CD14-positive monocyte (primary cell): ENCODE measurements at places on chromosomes 11 and 22.

GRCh38 chr11:110565357-110566336 is 135.9 kb downstream of the FDX1 start:
- no peak for DNase-seq

GRCh38 chr11:92841719-92842118 is 127.7 kb upstream of the MTNR1B start:
- DNase-seq: no peak

DNA sequence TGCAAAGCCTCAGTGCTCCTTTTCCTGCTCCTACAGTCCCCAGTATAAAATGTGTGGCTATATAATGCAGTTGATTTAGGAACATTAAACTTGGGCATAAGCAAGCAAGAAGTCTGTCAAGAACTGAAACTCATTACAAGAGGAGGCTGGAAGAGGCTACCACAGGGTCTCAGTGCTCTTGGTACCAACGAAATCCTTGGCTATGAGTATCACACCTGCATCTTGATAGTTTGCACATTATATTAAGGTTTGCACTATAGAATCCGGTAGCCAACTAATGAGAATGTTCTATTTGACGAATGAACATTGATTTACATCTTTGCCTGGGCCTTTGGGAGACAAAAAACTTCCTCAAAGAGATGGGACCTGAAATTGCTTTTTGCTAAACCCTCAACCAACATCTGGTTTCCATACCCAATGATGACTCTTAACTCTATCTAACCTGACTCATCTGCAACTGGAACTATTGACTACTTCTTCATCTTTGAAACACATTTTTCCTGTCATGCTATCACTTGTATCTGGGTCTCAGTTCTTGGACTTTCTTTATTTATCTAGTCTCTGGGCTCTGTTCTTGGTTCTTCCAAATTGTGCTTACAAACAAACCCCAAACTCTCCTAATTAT is 207.2 kb upstream of the CTSC start:
- no peak for DNase-seq

DNA sequence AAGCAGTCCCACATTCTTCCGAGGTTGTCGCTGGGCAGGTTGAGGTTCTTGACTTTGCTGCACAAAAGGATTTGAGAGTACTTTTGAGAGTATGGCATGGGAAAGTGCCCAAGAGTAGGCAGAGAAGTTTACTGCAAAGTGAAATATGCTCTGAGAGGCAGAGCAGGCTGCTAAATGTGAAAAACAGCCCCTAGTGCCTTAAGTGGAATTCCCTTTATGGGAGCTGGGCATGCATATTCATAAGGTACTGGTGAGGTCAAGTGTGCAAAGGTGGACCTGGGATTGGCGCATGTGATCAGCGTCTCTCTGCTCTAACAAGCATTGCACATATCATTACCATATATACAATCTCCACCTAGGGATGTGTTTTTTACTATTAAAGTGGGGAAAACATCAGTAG is 12.0 kb upstream of the APOL4 start:
- DNase-seq: no peak

DNA sequence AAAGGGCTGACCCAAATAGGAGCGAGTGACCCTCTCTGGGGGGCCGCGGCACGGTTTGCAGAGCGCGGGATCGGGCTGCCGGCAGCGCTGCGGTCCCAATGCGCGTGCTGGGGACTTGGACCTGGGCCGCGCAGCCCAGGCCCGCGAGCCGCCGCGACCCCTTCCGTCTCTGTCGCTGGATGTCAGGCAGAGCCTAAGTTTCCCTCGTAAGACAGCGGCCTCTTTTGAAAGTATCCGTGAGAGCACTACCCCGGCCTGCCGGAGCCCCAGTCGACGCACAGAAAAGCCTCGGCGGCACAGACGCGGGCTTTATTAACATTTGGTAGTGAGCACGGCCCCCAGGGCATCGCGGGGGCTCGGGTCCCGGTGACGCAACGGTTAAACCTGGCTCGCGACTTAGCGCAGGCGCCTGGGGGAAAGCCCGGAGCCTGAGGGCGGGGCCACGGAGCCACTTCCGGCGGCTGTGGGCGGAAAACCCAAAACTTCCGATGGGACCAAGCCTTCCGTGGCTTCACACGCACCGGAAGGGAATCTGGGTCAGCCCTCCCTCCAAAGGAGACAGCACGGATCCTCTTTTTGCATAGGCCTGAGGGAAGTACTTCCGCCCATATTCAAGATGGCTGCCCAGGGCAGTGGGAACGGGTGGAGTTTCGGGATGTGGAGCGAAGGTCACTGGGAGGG is 14.8 kb downstream of the BAD start:
- DNase-seq: peak; percentile 98

- no peak for DNase-seq
These were observed 23.5 kb downstream of the LRRC32 start for GRCh38 chr11:76646882-76647534.

DNA sequence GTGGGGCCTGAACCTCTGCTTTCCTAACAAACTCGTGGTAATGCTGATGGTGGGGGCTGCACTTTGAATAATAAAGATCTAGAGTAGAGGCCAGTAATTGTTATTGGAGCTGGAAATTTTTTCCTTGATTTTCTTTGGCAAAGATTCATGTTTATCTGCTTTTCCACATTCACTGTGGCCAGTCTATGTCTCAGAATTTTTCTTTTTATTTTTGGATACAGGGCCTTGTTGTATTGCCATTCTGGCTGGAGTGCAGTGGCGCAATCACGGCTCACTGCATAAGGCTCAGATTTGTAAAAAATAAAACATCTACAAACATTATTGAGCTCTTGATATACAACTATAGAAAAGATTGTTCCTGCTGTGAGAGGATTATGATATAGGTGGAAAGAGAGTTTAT is 1.6 kb downstream of the TMEM135 start:
- DNase-seq: no peak

- no peak for DNase-seq
These were observed 367.0 kb upstream of the CADM1 start for GRCh38 chr11:115871161-115871760.

GRCh38 chr11:20137637-20138036 is 22.6 kb downstream of the DBX1 start:
- no peak for DNase-seq
